ENCODE measurements at places on chromosomes 13 and 19.

GRCh38 chr13:107477772-107478379, 737.5 kb downstream of the LIG4 start:
- no peak for DNase-seq

GRCh38 chr13:112072534-112073244, 5.7 kb downstream of the SOX1 start:
- DNase-seq = no peak

GRCh38 chr13:107216046-107216755, 648.3 kb upstream of the ARGLU1 start:
- no peak for DNase-seq

GRCh38 chr19:10316229-10317044, 622 bp upstream of the FDX2 start:
- no peak for DNase-seq

GRCh38 chr19:36436531-36436930, 18.1 kb upstream of the ZFP82 start:
- DNase-seq = no peak

GRCh38 chr13:112647256-112647655, 42.6 kb upstream of the ATP11A start:
- DNase-seq = no peak

GRCh38 chr13:71118779-71119364, 748.1 kb downstream of the DACH1 start:
- no peak for DNase-seq

- DNase-seq = no peak
These were observed 100.7 kb downstream of the DGKH start for GRCh38 chr13:42149136-42149535.

DNA sequence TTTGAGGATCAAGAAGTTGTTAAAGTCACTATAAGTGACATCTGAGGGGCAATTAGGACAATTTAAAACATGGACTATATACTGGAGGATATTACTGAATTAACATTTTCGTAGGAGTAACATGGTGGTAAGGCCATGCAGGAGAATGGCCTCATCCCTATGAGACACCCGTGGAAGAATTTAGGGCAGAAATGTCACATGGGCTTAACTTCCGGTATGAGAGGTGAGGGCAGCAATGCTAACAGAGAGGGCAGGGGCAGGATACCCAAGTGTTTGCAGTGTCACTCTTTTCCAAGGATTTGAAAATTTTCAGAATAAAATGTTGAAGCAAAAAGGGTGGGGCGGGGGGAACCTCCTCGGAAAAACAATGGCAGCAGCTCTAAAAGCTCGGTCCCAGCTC, 23.6 kb downstream of the RANBP3 start:
- DNase-seq = no peak

GRCh38 chr19:44003461-44004009, 778 bp downstream of the ZNF230 start:
- DNase-seq = no peak

DNA sequence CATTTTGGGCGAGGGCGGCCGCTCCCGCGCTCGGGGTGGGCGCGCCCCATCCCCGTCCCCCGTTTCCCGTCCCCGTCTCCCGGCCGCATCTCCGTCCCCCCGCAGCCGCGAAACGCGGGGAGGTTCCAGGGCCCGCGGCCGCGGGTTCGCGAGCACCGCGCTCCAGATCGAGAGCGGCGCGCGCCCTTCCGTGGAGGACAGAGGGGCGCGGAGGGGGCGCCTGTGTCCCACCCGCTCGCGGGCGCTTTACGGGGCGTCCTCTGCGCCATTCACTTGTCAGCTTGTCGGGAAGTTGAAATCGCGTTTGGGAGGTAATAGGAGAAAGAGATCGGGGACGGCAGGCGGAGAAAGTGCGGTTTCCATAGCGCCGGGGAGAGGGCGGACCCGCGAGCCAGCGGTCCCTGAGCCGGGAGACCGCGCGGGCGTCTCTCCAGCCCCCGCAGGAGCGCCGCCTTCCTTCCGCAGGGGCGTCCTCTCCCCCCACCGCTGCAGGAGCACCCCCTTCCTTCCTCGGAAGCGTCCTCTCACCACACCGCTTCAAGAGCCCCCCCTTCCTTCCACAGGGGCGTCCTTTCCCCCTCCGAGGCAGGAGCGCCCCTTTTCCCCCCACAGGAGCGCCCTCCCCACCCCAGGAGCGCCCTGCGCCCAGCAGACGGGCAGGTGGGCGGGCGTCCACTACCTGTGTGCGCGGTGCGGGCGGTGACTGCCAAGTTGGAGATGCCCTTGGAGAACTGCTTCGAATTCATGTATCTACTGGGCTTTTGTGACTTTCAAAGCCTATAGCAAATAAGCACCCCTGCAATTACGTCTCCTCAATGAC, 962 bp upstream of the IRS2 start:
- DNase-seq = no peak

- no peak for DNase-seq
These were observed at the start of gene SH2D3A for GRCh38 chr19:6767357-6768235. Gene SH2D3A (minus strand): TSS chr19:6767435. CDS start chr19:6763748, 3,687 bp downstream.

- DNase-seq = peak; percentile 69
These were observed 2.0 kb downstream of the SPRY2 start for GRCh38 chr13:80338781-80339562.

- DNase-seq = no peak
These were observed at the start of gene SSBP4 for GRCh38 chr19:18419195-18419698. Gene SSBP4 (plus strand): TSS chr19:18419398. CDS start chr19:18419649, 251 bp downstream.

DNA sequence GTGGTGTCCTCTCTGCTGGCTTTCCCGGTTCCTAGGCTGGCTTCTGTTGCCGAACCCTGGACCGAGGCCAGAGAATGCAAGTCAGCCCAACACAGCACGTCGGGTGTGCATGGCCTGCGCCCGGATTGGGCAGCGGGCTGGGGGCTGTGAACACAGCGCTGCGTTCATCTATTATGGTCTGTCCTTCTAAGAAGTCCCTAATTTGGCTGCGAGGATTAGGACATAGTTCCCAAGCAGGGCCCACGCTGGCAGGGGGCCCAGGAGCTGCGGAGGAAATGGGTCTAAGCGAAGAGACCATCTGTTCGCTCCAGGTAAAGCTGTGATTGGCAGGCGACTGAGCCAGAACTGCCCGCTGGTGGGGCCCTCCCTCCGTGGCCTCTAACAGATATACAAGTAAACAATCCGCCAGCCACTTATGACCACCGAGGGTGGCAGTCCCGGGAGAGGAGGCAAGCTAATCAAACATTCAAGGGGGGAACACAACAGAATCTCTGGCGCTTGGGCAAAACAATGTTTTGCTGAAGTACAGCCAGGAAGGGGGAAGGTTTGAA, 6.0 kb downstream of the SYCE2 start:
- peak; percentile 33 for DNase-seq

- DNase-seq = no peak
These were observed 32.3 kb upstream of the FGF9 start for GRCh38 chr13:21638319-21639282.

DNA sequence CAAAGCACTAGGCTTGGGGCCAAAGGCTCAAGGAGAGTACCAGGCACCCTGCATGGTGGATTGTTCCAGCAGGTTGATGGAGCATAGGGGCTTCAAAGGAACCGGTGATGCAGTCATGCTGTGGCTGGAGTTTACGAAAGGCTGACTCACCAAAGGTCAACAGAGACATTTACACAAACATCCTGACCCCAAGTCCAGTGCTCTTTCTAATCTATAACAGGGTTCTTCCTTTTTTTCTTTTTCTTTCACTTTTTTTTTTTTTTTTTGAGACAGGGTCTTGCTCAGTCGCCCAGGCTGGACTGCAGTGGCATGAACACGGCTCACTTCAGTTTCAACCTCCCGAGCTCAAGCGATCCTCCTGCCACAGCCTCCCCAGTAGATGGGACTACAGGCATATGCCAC, 35.6 kb upstream of the TPTE2 start:
- DNase-seq = no peak

DNA sequence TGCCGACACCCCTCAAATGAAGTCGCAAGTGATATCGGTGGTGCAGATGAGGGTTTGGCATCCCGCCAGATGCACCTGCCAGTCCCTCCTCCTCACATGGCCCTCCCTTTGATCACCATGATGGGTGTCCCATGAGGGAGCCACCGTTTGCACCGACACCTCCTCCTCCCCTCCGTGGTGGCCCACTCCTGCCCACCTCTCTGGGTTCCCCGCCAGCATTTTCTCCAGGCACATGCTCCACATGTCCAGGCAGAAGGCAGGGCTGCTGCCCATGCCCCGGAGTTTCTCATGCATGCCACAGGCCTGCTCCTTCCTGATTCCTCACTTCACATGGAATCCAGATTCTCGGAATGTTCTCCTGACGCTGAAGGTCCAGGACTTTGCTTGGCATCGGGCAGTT, 49.3 kb downstream of the COL4A2 start:
- no peak for DNase-seq

GRCh38 chr13:111623208-111623607, 302.8 kb downstream of the TEX29 start:
- no peak for DNase-seq

DNA sequence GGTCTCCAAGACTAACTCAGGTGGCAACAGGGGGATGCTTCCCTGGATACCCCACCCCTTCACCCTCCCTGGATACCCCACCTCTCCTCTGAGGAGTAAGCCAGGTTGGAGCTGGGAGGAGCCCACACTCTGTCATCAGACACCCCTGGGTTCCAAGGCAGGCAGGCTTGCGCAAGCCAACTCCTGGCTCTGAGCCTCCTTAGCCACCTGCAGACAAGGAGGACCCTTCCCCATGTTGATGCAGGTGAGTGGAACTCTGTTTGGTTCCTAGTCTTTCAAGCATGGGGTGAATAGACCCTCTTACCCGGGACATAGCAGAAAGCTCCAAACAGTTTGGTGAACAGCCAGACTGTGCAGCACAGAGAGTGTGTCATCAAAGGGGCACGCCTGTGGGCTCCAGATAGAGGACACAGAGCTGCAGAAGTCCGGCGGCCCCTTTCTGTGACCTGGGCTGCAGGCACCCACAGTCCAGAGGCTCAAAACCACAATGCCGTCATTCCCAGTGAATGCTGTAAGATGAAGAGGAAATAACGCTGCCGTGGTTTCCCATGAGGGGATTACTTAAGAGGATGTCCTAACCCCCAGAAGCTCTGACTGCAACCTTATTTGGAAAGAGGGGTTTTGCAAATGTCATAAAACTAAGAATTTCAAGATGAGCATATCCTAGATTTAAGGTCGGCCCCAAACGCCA, 12.1 kb upstream of the HAS1 start:
- DNase-seq = no peak

DNA sequence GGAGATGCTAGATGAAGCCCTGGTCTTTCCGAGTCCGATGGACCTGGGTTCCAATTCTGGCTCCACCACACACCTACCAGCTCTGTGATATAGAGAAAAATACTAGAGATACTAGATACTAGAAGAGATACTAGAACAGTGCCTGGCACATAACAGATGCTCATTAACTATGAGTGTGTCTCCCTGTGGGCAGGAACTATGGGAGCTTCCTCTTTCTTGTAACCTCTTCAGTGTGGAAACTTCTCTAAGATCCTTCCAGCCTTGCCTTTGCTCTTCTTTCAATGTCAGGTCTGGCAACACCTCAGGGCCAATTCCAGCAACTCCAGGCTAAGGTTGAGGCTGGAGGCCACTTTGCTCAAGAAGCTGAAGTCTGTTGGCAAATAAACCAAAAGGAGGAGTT, 143.9 kb downstream of the KATNAL1 start:
- DNase-seq = no peak

- no peak for DNase-seq
These were observed 6.6 kb upstream of the ZNF835 start for GRCh38 chr19:56678205-56678604.

- DNase-seq = peak; percentile 32
These were observed 107.9 kb downstream of the RGCC start for GRCh38 chr13:41565216-41565615.

- DNase-seq = no peak
These were observed 13.6 kb downstream of the SPC24 start for GRCh38 chr19:11141937-11142527.
